ENCODE measurements at places on chromosomes 2 and 18.

DNA sequence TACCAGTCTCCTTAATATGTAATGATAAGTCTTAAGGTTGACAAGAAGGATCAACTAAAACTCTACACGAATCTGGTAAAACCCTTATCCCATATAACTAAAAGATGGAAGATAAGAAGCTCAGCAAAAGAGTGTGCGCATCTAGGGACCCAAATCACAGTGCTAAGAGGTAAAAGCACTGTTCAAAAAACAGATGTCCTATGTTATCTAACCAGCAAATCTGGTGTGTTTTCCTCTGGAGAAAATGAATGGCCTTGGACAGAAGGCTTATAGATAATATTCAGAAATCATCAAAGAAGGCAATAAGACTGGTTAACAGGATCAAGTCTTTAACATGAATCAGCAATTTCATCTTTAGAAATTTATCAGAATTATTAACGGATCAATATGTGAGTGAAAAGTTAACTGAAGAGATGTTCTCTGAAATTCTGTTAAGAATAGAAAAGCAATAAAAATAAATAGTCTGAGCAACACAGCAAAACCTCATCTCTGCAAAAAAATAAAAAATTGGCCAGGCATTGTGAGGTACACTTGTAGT, 47.1 kb downstream of the RPRD1A start:
- no peak for DNase-seq

DNA sequence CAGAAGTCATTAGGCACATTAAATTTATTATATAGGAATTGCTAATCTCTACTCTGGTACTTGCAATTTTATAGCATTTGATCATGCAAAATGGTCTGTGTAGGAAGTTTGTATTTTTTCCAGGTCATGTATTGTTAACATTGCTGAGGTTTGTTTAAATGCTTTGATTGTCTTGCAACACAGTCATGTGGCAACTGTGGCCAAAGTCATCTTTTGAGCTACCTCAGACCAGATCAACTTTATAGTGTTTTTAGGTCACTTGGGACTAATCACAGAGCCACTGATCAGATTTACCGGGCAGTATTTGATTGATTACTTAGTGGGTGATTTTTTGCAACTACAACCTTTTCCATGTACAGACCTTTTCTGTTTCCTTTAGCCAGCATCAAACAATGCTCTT, 3.7 kb downstream of the SERPINB5 start:
- no peak for DNase-seq

GRCh38 chr2:151268085-151268484, 6.4 kb upstream of the RBM43 start:
- no peak for DNase-seq

DNA sequence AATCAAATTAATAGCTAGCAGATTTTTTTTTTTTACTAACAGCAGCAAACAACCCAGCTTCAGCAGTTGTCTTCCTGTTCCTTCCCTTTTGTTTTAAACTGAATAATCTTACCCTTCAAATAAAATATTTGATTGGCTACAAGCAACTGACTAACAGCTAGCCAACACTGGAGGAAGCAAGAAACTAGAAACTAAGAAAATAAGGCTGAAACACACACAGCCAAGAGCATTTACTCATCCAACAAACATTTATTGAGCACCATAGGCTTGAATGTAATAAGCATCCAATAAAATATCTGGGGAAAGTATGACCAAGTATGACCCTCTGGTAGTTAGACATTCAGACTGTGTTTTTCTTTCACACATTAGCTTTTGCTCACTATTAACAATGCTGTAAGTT, 189.2 kb downstream of the CD226 start:
- DNase-seq = peak; percentile 64

DNA sequence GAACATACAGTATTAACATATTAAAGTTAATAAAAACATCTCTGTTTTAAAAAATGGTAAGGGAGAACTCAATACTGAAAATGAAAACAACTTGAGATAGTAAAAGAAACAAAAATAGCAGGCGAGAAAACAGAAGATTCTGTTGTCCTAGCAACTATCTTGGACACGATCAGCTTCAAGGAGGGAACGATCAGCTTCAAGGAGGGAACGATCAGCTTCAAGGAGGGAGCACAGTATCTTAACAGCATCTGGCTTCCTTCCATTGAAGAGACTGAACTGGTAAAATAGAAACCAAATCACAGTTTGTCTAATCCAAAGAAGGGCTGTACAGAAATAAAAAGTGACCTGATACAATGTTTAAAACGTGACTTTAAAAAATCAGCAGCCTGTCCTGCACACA, 51.8 kb downstream of the NDUFA10 start:
- no peak for DNase-seq

GRCh38 chr2:75627902-75628504, 18.6 kb upstream of the MRPL19 start:
- DNase-seq = no peak

DNA sequence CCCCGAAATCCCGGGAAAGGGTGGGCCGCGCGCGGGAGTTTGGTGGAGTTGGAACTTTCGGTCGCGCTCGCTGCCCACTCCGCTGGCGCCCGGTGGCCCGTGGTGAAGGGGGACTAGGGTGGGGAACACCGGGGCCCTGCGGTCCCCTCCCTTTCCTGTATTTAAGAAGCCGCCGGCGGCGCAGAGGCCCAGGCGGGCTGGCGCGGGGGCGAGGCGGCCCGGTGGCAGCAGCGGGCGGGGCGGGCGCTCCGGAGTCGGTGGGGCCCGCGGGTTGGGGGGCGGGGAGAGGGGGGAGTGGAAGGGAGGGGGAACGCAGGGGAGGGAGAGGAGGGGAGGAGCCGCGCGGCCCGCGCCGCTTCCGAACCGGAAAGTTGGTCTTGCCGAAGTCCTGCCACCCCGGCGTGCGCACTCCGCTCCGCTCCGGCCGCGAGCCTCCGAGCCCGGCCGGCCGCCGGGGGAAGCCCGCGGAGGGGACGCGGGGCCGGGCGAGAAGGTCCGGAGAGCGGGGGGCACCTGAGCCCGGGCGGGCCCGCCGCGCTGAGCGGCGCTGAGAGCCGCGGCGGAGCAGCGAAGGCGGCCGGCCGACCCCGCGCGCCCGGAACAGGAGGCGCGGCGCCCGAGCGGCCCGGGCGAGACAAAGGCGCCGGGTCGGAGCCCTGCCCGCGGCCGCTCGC, 425 bp upstream of the SALL3 start:
- DNase-seq = no peak

- DNase-seq = peak; percentile 93
Observed at GRCh38 chr2:33210626-33211025, 263.9 kb downstream of the LTBP1 start.

DNA sequence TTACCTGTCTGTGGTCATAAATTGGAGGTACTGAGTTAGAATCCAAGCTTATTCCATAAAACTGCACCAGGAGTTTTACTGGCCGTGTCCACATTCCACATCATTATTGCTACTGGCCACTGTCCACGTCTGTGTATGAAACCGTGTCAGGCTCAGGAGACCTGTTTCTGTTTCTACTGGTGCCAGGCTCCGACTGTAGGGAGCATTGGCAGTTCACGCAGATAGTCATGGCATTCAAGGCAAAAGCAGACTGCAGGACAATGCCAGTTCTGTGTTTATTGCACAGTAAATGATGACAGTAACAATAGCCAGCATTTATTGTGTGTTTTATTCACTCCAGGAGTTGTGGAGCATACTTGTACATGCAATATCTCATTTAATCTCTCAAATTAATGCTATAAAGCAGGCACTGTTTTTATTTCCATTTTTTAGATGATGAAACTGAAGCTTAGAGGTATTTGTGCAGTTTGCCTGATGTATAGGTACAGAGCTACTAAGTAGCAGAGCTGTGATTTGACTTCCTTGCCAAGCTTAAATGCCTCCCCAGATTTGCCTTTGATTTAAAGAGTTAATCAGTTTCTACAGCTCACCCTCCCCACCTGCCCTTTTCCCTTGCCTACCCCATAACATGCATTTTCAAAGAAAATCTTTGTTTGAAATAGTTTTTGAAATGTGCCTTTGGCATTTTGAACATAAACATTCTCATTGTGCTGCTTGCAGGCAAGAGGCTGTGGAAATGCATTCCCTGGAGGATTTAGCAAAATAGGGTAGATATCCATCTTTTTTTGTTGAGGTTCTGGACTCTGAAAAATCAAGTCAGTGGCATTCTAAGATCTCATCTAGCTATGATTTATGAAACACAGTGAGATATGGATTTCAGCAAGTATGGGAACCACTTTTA, 55.5 kb downstream of the MAP4K4 start:
- DNase-seq = no peak

DNA sequence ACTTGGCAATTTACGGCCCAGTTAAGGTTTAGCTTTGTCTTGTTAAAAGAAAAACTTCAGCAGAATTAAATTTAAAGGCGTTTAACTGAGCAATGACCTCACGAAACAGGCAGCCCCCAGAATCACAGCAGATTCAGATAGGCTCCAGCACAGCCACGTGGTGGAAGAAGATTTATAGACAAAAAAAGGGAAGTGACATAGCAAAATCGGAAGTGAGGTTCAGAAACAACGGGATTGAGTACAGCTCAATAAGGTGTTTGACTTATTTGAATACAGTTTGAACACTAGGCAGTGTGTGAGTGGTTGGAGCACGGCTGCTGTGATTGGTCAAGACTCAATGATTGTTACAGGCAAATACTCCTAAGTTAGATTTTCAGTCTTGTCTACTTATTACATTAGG, 79.8 kb downstream of the MOGAT1 start:
- DNase-seq = no peak

- DNase-seq = no peak
Observed at GRCh38 chr2:233498126-233498525, 68.5 kb downstream of the USP40 start.

DNA sequence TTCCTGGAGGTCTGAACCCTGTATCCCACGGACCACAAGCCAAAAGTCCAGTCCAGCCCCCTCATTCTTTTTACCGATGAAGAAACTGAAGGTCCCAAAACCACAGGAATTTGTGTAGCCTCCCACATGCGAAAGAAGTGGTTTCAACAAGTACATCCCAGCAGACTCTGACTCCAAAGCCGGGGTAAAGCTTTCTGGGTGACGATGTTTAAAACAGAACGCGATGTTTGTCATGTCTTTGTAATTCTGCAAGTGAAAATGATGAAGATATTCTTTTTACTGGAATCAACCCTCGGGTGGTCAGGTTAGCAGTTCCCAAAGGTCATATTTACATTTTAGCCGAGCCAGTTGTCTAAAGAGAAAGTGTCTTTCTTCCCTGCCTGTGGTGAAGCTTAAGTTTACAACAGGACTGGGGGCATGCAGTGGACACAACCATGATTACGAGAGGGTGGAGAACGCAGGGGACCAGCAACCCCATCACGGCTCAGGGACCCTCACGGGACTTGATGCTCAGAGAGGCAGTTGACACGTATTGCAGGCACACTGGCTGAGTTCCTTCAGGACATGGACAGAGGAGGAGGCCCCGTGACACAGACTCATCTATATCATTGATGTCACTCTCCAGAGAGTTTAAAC, 17.8 kb upstream of the TMEM131 start:
- no peak for DNase-seq

All from AG09309 (cell line).